ENCODE measurements at places on chromosomes 2 and 18.

GRCh38 chr2:126769118-126769517 lies 113.2 kb downstream of the GYPC start:
- no peak for DNase-seq

GRCh38 chr2:122329278-122329677 lies 573.8 kb downstream of the TSN start:
- no peak for DNase-seq

GRCh38 chr18:3593381-3593903 lies 143.5 kb downstream of the TGIF1 start:
- DNase-seq, result peak; percentile 42

GRCh38 chr2:69561101-69561500 lies 82.4 kb downstream of the AAK1 start:
- no peak for DNase-seq

DNA sequence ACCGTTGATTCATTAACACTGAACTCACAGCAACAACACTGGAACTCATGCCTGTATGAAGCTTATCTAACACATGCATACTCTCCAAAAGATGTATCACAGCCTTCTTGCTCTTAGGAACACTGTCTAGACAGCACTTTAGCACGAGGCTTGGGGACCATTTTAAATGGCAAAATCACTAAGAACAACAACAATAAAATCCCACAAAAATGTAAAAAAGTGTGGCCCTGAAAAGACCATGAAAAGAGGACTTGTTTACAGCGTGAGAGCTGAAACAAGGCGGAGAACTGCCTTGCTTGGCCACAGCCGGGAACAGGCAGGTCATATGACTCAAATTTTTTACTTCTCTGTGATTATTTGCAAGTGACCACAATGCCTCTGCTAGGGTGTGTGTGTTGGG lies 48.1 kb downstream of the CHN1 start:
- DNase-seq, result no peak

DNA sequence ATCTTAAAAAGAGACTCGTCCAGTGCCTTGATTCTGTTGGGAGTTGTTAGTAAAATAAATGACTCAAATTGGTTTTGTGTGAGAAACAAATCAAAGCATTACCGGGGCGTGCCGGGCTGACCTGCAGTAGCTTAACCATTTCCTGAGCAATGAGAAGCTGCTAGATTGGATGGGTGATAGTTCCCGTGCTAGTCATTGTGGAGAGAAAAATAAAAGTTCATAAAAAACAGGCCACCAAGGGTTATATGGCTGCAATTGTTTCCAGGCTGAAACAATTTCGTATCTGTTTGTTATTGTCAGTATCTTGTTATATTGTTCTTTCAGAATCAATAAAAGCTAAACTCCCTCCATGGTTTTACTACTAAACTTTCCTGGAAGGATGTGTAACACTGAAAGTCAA lies 314.4 kb downstream of the MTX2 start:
- DNase-seq, result no peak

DNA sequence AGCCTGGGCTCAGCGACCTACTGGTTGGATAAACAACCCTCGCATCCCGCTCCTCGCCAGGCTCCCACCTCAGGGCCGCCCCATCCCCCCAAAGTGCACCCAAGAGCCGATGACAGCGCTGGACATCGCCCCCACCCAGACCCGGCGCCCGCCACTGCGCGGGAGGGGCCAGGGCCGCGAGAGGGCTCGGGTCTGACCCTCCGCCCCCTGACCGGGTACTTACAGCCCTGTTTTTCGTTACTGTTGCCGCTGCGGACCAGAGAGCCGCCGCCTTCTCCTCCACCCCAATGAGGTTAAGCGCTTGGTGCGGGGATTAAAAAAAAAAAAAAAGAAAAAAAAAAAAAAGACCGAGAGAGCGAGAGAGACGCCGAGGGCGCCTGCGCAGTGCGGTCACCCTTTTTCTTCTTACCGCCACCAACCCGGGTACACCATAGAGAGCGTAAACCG lies at the start of gene CLASP1:
Gene CLASP1 (minus strand): TSS at position 314 of the 447 bp plus-strand sequence. CDS start 43,567 bp downstream, outside the sequence.
- DNase-seq, result no peak

DNA sequence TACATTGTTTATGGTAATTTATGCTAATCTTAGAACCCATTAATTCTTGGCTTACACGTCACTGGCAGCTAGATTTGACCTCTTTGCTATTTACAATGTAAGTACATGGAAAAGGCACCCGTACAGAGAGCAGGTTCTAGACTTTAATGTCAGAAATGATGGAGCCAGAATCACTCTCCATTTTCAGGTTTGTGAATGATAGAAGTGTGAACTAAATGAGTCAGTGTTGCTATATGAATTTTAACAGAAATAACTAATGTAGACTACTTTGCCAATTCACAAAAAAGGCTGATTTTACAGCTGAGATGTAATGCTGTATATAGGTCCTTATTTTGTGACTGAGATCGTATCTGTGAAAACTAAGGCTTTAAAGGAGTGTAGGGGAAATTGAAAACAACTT lies 214.6 kb downstream of the LDLRAD4 start:
- DNase-seq, result no peak

GRCh38 chr2:162291748-162292147 lies 26.7 kb downstream of the IFIH1 start:
- DNase-seq, result no peak

DNA sequence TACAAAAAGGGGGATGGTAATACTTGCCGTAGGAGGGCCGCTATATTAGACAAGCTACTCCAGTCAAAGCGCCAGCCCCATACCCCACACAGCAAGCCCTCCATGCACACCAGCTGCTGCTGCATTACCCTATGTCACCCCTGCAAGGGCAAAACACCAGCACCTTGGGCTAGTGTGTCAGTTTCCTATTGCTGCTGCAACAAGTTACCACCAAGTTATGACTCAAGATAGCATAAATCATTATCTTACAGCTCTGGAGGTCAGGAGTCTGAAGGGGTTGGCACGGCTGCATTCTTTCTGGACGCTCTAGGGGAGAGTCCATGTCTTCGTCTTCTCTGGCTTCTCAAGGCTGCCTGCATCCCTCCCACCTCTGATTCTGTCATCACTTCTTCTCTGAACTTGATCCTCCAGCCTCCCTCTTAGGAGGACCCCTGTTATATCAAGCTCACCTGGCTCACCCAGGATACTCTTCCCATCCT lies 88.6 kb upstream of the ACAA2 start:
- DNase-seq, result no peak

- no peak for DNase-seq
These were observed 4.8 kb downstream of the FAM228A start for GRCh38 chr2:24179683-24180082.

DNA sequence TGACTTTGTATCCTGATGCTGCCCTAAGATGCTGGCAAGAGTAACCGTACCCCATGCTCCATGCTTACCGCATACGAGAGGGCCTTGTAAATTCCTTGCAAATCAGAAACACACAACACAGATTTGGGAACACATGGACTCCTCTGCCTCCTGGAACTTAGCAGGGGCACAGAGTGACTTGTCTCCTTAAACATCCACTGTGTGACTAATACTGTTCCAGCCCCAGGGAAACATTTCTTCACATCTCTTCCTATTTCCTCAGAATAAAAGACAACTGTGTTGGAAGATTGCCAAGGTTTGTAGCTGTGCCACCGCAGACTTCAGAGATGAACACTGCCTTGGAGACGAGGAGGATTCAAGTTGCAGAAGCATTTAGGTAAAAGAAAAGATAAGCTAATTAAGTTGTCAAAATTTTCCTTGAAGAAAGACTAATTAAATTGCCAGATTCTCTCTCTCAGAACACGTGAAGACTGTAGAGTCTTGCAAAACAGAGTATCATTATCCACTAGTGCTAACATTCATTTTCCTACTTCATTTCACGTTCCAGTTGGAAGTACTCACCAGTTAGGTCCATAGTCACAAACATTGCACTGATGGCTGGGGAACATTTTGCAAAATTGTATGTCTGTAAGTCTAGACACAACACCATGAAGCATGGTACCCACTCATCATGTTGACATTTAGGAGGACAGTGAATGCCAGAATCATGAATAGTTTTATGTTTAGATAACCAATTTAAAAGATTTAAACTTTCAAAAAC lies 188.8 kb downstream of the TSN start:
- no peak for DNase-seq

DNA sequence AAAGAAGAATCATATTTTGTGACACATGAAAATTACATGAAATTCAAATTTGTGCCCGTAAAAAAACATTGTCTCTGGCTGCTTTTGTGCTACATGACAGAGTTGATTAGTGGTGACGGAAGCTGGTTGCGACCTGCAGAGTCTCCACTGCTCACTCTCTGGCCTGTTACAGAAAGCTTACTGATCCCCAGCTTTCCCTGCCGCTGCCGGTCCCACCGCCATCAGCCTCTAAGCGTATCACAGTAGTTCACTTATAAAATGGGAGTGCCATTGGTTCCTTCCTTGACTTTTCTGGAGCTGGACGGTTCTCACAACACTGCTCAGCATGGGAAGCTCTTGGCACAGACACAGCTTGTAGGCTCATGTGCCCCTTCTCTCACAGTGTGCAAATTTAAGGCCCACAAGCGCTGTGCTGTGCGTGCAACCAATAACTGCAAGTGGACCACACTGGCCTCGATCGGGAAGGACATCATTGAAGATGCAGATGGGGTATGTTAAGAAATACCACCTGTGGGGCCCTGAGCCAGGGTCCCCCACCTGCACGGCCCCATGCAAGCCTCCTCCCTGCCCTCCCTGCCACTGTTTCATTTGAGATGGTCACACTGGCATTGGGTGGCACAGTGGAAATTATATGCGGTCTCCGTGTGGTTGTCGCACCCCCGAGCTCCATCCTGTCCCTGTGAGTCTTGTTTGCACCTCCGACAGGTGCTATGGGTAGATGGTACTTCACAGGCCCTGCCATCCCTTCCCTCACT lies 81.3 kb downstream of the DGKD start:
- no peak for DNase-seq

DNA sequence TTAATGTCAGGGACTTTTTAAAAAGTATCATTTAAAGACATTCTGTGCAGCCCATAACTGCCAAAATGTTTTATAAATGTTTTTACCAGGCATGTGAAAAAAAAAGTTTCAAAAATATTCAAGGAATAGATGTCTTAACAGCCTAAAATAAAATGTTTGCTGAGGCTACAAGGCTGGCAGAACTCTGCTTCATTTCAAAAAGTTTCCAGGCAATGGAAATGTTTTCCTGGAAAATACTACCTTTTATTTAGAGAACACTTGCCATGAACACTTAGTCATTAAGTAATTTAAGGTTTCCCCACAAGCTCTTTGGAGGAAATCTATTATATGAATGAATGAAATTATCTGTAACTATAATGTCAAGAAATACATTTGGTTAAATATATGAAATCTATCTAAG lies 68.8 kb downstream of the THADA start:
- DNase-seq, result no peak
